Stimulated activated CD4-positive, alpha-beta T cell treated with anti-CD3 and anti-CD28 coated beads, Interleukin-4, amount 100 ng/mL, for 24 hours (primary cell): ENCODE measurements at places on chromosomes 3 and 15.

- DNase-seq, result no peak
Observed at GRCh38 chr3:23389089-23389488, 186.0 kb downstream of the UBE2E2 start.

DNA sequence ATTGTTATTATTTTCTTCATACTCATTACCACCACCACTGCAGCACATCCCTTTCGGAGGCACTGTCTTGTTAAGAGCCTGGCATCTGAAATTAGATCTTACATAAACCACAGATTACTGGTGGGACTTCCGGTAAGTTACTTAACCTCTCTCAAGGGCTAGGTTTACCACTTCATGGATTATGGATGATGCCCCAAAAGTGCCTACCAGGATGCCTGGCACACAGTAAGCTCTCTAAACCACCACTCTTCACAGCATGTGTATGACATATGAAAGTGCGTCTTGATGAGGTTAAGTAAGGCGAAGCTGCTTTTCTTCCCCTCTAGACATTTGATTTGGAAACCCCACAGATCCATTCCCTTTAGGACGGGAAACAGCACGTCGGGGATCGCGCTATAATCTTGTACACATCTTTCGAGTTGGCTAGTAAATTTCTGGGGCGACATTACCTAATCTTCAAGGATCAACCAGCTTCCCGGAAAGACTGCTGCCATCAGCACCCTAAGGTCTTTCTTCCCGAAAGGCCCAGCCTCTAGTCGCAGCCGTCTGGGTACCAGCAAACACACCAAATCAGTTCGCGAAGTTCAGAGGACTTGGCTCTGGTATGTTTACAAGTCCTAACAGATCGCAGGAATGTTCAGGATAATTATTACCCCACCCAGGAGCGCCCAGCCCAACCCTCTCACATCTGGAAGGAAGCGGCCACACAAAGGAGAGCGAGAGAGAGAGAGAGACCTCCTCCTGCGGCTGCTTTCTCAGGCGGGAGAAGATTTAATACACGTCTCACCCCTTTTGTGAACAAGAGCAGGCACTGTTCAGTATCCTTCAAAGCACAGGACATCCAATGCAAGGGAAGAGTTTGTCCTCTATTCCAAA lies 155.1 kb upstream of the FRMD4B start:
- DNase-seq, result no peak

DNA sequence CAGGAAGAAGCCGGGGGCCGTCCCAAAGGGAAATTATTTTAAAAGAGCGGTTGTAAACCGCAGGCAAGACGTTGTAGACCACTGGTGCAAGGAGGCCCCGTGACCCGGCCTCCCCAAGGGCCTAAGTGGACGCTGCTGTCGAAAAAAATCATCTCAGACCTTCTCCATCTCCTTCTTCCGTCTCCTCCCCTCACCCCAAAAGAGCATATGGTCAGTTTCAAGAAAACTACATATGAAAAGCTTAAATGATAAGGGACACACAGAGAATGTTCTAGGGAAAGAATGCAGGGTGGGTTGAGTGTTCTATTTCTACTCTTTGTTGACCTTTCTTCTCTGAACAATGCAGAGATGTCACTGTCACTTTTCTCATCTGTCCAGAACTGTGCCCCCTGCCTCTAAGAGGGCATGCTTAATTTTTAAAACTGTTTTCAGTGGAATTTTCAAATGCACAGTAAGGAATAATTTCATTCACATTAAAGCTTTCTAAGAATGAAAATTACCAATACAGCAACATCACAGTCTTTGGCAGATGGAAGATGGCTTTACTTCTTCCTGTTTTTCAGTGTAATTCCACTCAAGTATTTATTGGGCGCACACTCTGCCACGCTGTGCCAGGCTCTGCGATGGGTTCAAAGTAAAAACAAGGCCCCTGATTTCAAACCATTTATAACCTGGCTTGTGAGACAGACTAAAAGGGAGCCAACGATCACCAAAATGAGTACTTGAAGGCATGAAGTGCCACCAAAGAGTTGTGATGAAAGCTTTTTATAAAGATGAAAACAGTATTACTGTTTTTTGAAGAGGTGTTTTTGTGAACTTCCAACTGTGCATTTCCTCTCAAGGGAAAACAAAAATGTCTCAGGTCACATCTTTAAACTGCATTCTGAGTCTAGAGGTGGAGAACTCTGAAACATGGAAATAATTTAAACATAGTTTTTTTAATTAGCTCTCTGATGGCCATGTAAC lies 891 bp upstream of the TOP2B start:
- DNase-seq, result no peak

DNA sequence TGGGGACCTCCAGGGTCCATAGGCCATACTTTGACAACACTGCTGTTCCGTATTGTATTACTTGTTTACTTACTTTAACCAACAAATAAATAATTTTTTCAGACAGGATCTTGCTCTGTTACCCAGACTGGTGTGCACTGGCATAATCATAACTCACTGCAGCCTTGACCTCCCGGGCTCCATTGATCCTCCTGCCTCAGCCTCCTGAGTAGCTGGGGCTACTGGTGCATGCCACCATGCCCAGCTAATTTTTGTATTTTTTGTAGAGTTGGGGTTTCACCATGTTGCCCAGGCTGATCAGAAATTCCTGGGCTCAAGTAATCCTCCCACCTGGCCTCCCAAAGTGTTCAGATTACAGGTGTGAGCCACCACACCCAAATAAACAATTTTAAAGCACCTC lies 64.9 kb upstream of the C15orf39 start:
- DNase-seq, result no peak

DNA sequence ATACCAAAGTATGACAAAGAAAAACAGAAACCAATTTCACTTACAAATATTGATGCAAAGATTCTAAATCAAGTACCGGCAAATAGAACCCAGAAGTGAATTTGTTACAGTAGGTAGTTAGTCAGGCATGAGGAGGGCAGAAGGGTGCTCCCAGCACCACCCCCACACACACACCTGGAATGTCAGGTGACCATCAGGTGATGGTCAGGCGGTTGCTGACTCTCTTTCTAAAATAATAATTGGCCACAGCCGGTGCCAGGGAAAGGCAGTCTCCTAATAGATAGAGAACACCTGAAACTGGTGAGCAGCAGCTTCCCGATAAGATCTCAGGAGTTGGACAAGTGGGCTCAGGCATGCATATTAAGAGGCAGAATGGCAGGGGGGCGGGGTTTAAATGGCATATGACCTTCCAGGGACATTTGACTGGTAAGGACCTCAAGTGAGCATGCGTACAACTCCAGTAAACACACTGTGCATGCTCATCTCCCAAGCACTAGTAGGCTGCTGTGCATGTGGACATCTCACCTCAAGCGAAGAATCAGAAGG lies 131.1 kb downstream of the ANO10 start:
- no peak for DNase-seq

DNA sequence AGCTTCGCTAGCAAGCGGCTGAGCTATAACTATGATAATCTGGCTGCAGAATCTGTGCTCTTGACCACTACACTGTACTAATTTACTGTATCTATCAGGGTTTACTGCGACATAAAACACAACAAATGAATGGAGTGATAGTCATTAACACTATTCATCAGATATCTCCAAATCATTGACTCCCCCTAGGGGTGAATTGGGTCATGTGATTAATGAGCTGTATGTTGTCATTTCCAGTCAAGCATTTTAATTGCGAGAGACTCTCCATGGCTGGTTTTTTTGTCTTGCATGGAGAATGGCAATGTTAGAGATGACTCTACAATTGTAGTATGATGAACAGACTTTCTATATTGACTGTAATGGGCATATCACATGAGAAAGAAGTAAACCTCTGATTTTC lies 10.5 kb upstream of the TM4SF18 start:
- no peak for DNase-seq

DNA sequence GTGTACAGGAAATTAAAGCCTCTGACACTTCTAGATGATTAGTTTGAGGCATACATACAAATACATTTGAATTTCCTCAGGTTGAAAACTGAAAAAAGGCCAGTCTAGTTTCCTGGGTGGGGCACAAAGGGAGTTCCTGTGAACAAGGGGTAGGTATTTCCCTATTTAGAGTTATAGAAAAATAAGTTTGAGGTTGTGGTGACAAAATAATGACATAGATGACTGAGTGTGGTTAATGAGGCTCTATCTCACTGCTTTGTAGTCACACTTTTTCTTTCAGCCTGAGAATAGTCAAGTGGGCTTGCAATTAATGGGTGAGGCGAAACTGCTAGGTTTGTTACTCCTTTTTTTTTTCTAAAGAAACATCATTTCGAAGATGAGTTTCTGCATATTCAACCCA lies 4.3 kb downstream of the SLCO3A1 start:
- peak; percentile 59 for DNase-seq
